LoVo (cell line): ENCODE measurements at places on chromosomes 6 and 20.

DNA sequence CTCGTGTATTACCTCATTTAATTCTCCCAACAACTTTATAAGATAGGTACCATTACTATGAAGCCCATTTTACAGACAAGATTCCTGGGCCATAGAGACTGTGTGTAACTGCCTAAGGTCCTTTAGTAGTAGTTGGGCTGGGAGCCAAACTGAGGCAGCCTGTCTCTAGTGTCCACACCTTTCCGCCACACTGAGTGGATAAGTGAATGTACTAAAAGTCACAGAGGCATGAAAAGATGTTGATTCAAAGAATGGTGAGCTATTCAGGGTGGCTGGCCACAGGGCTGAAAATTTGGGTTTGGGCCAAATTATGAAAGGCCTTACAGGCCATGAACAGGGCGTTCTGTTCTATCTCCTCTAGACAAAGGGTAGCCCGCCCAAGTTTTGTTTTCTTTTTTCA is 11.0 kb downstream of the CD24 start:
- DNase-seq = no peak

- no peak for DNase-seq
Observed at GRCh38 chr20:31682927-31683326, 39.7 kb downstream of the BCL2L1 start.

DNA sequence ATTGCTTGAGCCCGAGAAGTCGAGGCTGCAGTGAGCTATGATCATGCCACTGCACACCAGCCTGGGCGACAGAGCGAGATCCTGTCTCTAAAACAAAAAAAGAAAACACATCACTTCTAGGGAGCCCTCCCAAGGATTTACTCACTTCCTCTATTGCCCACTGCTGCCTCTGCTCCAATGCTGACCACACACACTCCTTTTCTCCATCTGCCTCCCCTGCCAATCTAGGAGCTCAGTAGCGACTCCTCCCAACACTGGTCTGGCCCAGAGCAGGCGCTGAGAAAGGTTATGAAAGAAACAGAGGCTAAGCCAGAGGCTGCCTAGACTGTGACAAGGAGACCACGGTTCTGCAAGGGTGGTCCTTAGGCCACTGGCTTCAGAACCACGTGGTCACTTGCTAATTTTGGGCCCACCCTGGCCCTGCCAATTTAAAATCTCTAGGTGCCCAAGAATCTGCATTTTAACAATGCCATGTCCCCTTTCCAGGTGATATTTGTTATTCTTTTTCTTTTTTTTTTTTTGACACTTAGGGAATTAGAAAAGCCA is 1.3 kb upstream of the E2F1 start:
- DNase-seq = no peak

- no peak for DNase-seq
Observed at GRCh38 chr6:107784669-107785068, 39.4 kb downstream of the SCML4 start.

DNA sequence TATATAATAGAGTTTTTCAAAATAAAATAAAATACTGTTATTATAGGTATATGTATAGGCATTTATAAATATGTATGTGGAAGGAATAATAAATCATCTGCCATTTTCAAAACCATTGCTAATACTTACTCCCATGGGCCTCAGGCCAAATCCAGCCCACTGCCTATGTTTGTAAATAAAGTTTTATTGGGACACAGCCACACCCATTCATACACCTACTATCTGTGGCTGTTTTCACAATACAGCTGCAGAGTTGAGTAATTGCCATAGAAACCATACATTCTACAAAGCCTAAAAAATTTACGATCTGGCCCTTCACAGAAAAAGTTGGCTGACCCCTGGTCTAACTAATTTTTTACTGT is 9.5 kb downstream of the ALDH5A1 start:
- peak; percentile 16 for DNase-seq

DNA sequence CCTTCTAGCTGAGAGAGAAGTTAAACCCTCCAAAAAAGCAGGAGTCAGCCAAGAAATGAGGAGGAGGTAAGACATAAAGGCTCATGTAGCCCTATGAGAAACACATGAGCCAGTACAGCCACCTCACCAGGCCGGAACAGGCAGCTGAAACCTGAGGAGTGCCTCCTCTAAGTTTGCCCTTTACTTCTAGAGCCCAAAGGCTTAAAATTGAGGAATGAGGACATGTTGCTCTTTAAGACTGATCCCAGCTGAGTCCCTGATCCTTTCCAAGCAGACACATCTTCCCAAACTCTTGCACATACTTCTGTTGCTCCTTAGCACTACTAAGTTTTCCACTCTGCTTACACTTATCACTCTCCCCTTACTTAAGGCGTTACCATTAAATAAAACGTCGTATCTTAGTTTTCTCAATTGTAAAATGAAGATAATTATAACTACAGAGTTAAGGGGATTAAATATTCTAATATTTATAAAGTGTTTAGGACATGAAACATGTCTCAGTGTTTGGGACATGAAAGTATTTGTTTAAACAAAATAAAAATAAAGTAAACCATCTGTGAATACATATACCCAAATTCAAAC is 124.0 kb downstream of the OGFRL1 start:
- DNase-seq = no peak

- DNase-seq = no peak
Observed at GRCh38 chr6:128885381-128885780, 2.4 kb downstream of the LAMA2 start.

GRCh38 chr6:17653198-17653882 is 53.2 kb downstream of the FAM8A1 start:
- DNase-seq = no peak

DNA sequence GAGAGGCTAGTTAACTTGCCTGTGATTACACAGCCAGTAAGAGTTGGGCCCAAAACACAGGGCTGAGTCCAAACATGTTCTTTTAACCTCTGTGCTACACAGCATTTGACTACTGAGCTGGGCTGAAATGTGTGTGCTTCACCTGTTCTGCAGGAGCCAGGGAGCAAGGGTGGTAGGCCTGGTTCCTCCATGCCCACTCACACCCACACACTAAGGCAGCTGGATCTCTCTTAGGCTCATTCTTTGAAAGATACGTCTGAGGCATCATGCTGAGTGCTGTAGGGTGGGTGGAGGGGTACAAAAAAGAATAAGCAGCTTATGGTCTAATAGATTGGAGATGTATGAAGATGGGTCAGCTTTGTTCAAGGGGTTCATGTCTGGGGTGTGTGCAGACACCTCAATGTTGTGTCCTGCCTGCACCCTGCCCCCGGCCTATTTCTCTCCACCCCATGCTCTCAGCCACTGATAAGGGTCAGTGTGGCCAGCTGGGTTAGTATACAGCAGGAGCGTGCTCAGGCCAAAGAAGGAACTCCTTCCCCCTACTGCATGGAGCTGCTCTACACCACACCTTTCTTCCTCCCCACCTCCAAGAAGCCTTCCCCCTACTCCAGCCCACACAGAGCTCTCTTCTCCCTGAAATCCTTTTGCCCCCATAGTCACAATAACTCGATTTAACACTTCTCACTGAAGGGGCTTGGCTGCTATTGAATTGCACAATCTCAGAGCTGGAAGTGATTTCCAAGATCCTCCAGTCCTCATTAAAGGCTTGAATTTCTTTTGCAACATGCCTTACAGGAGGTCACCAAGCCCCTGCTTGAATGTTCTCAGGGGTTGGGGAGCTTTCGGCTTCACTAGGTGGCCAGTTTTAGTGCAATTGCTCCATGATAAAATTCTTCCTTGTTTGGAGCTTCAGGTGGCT is 3.4 kb downstream of the PPP2R5D start:
- DNase-seq = no peak

- no peak for DNase-seq
Observed at GRCh38 chr20:43900121-43900466, 14.6 kb upstream of the TOX2 start.

DNA sequence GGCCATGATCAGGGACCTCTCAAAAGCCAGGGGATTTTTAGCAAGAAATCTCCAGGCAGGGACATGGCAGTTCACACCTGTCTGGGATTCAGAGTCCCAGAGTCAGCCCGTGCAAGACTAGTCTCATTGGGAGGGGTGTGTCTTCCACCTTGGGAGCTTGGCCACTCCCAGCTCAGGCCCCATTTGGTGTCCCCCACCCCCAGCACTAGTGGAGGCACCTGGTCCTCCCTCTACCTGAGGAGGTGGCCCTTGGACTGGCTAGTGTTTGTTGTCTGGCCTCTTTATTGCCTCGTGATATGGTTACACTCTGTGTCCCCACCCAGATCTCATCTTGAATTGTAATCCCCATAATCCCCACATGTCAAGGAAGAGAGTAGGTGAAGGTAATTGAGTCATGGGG is 140.8 kb upstream of the PHACTR3 start:
- no peak for DNase-seq

GRCh38 chr6:130070326-130070725 is 51.9 kb downstream of the L3MBTL3 start:
- no peak for DNase-seq

- DNase-seq = no peak
Observed at GRCh38 chr6:165163519-165163918, 145.9 kb downstream of the C6orf118 start.

GRCh38 chr20:61679473-61679872 is 386.2 kb downstream of the TAF4 start:
- no peak for DNase-seq

GRCh38 chr20:19512886-19513677 is 245.0 kb upstream of the RIN2 start:
- DNase-seq = no peak

- no peak for DNase-seq
Observed at GRCh38 chr6:124436803-124437202, 525.4 kb upstream of the RNF217 start.

DNA sequence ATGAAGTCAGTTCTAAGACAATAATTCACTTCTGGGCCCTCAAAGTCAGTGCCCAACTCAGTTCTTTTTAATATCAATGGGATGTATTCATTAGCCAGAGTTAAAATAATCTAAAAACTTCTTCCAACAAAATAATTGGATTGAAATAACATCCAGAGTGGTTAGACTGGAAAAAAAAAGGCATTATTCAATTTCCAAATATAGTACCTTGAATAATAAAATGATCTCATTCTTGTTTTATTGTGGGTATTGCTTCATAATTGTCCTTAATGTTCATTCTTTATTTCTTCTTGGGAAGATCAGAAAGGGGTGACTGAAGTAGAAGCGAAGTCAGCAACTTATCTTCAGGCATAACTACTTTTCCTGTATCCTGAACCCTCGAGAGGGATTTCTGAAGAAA is 85.1 kb upstream of the JARID2 start:
- no peak for DNase-seq

GRCh38 chr6:158972241-158973233 is 27.5 kb downstream of the RSPH3 start:
- peak; percentile 62 for DNase-seq

GRCh38 chr6:16653226-16653625 is 108.0 kb downstream of the ATXN1 start:
- no peak for DNase-seq

DNA sequence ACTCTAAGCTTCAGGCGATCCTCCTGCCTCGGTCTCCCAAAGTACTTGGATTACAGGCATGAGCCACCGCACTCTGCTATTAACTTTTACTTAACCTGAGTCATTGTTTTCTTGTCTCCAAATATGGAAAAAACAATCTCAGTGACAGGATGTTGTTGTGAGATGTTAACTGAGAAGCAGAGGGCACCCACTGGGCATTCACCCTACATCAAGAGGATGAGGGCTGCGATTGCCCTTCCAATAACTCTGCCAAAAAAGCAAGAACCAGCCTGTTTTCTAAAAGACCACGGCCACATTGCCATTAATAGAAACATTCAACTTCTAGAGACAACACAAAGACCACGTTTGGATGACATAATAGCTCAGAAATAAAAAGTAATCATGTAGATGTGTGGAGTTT is 107.6 kb upstream of the SGK1 start:
- DNase-seq = no peak

- DNase-seq = no peak
Observed at GRCh38 chr6:45986746-45987274, 28.9 kb downstream of the CLIC5 start.

DNA sequence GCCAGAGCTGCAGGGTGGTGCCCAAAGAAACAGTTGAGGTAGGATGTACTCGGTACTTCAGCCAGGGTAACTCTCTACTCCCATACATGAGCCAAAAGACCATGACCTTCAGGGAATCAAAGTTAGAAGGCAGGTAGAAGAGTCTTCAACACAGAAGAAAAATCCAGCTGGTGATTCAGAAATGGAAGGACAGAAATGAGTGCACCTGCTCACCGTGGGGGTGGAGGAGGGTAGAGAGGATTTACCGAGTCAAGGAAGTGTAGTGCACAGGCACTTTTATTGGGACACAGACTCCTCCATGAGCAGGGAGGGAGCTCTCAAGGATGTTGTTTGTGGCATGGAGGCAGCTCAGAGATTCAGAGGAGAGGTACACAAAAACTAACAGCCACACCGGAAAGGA is 330.3 kb upstream of the PRDM1 start:
- DNase-seq = no peak

DNA sequence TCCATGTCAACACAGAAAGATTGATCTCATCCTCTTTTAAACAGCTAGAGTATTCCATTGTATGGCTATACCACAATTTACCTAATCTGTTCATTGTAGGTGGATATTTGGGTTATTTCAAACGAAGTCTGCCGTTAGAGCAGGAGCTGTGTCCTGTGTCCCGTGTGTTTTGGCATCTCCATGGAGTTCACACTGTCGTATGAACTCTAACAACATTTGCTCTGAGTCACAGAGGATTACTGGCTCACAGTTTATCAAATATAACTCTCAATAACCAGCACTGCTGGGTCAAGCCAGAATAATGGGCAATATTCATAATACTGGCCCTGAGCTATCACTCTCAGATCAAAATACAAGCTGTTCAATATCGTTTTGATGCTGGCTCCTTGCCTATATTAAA is 16.4 kb downstream of the TRAM2 start:
- DNase-seq = no peak

GRCh38 chr6:46217671-46218131 is 46.9 kb upstream of the ENPP5 start:
- DNase-seq = no peak

DNA sequence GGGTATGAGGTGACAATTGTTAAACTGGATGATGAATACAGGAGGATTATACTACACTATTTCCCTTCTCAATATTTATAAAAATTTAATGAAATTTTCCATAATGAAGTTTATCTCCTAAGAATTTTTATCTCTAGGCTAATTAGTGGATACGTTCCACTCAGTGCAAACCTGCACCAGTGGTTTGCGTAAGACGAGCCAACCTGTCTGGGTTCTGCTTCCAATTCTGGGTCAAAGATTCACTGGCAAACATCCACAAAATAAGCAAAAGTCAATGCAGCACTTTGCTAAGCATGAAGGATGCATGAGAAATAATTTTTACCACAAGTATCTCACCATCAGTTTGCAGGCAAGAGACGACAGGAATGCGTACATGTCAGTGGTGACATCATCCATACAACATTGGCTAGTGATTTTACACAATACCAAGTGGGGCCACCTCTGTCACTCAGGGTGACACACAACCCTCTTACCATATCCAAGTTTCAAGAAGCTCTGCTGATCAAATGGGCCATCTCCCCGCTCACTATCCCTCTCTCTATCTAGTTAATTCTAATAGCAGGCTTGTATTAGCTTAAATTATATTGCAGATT is 51.7 kb downstream of the FAM50B start:
- no peak for DNase-seq

DNA sequence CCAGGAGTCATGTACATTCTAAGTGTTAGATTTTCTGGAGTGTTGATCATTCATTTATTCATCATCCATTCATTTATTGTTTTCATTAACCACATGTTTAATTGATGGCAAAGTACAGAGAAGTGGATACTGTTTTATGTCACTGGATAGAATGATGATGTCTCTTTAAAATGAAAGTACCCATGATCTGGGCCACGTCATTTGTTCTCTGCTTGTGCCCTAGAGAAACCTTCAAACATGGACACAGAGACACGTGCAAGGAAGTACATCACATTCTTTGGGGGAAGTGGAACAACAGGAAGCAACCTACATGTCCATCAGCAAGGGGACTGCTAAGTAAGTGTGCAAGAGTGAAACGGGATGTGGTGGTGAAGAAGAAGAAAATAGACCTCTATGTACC is 75.8 kb upstream of the TSHZ2 start:
- no peak for DNase-seq
